ENCODE measurements at places on chromosomes 6 and 20. TPM values are rescaled to one million over a fixed set of nuclear protein-coding genes. Genes with fewer than 3 reads are reported as not detected.

DNA sequence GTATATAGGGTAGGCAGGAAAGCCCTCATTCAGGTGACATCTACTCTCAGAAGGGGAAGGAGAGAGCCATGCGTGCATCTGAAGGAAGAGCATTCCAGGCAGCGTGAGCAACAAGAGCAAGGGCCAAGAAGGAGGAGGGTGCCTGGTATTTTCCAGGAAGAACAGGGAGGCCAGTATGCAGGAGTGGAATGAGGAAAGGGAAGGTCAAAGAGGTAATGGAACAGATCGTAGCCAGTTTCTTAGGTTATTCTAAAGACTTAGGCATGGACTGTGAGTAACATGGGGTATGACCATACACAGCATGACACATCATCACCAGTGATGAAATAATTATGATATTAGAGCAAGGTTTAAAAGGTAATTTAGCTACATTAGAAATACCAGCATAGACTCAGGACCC is 24.1 kb downstream of the ALDH8A1 start:
- no peaks in the 10 kb centered on the region for H3K27me3 ChIP-seq
- no peak for DNase-seq
- H3K27ac ChIP-seq: no peak overlapping the region
- H3K36me3 ChIP-seq: no peaks in the 10 kb centered on the region
- H3K4me1 ChIP-seq: no peaks in the 10 kb centered on the region
- no peak overlapping the region for H3K4me3 ChIP-seq

- no peak overlapping the region for H3K27ac ChIP-seq
- no peak for DNase-seq
- H3K4me3 ChIP-seq: no peak overlapping the region
- no peaks in the 10 kb centered on the region for H3K36me3 ChIP-seq
- H3K4me1 ChIP-seq: no peaks in the 10 kb centered on the region
Observed at GRCh38 chr20:36070451-36070850, 84.1 kb upstream of the EPB41L1 start.

The RPS18 gene
- 5,201 TPM for total RNA-seq

The LAMA2 gene
- total RNA-seq: 4.0 TPM

Data from thymus (tissue), 14 donors.